Dermis blood vessel endothelial cell (primary cell): ENCODE measurements at places on chromosomes 6 and 20. TPM values are rescaled to one million over a fixed set of nuclear protein-coding genes. Genes with fewer than 3 reads are reported as not detected.
A peak's percentile ranks its signal among the peaks of the same experiment; 100 is the strongest.

- no peak for DNase-seq
Measured at GRCh38 chr6:170143401-170144150, 147.3 kb downstream of the DLL1 start.

DNA sequence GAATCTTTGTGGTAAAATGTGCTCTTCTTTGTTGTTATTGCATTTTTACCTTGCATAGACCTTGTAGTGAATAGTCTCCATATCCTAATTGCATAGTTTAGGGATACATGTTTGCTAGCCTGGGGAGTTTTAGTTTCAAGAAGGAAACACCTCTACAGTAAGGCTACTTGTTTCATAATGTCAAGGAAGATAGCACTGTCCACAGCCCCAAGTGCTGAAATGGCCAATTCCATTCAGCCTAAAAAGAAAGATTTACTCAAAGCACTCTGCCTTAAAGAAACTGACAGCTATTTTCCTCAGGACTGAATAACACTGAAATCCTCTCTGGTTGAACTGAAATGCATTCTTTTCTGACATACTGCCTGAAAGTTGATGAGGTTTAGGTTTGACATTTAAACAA, 2.6 kb downstream of the HCRTR2 start:
- peak; percentile 0 for DNase-seq

DNA sequence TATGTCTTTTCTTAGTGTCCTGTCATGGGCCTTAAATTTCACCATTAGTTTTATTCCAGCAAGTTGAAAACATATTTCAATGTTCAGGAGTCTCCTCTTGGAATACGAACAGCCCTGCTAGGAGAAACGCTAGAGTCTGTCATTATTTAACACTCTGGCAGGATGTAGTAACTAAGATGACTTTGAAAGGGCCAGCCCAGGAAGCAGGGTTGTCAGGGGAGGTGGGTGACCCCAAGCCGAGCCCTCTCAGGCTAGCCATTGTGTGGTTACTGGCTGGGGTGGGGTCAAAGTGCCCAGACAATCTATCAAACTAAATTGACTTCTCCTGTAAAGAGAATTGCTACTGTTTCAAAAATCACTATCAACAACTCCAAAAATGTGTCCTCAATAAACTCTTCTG, 67.8 kb downstream of the LY86 start:
- peak; percentile 43 for DNase-seq

- DNase-seq = no peak
Measured at GRCh38 chr20:62816884-62817873, at the start of gene COL9A3. Gene COL9A3, plus strand, starts transcription at chr20:62817050. Its CDS starts 15 bp downstream, at chr20:62817065.

GRCh38 chr20:57831326-57831992, 121.6 kb upstream of the PMEPA1 start:
- DNase-seq = no peak

- no peak for DNase-seq
Measured at GRCh38 chr6:37173493-37174195, 3.7 kb downstream of the PIM1 start.

DNA sequence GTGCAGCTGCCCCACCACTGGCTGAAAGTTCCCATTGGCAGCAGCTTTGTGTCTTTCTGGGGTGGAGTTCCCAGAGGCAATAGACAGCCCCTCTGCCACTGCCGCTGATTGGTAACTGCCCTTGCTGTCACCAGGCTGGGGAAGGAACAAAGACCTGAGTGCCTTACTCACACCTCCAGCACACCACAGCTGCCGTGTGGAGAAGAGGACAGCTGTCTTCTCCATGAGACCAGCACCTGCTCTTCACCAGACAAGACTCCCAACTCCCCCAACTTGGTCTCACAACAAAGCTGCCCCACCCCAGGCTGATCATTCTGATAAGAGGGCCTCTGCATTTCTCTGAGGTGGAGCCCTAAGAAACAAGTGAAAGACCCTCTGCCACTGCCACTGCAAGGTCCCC, 39.7 kb upstream of the PTCHD4 start:
- no peak for DNase-seq

EBF4 gene
- total RNA-seq = 1.0 and 2.4 TPM in 2 replicates

DNA sequence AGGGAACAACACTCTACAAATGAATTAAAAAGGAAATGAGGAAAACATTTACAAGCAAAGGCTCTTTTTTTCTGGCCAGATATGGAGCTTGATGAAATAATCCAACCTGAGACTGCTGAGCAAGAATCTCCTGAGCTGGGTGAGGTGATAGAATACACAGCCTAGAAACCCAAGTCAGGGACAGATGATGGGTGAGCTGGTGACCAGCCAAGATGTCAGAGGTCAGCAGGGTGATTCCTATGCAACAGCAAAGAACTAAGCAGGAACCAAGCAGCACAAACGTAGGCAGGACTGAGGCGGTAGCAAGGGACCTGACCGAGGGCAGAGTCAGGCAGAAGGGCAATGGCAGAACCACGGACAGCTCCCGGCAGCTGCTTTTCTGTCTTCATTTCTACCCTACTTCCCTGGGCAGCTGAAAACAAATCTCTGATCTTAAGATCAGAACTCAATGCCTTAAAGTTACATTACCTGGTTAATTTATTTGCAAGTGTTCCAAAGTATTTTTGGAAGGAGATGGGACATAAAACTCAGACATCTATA, 75.1 kb downstream of the CDC40 start:
- peak; percentile 53 for DNase-seq

GRCh38 chr6:3019065-3019464, 19.4 kb downstream of the NQO2 start:
- DNase-seq = no peak

DNA sequence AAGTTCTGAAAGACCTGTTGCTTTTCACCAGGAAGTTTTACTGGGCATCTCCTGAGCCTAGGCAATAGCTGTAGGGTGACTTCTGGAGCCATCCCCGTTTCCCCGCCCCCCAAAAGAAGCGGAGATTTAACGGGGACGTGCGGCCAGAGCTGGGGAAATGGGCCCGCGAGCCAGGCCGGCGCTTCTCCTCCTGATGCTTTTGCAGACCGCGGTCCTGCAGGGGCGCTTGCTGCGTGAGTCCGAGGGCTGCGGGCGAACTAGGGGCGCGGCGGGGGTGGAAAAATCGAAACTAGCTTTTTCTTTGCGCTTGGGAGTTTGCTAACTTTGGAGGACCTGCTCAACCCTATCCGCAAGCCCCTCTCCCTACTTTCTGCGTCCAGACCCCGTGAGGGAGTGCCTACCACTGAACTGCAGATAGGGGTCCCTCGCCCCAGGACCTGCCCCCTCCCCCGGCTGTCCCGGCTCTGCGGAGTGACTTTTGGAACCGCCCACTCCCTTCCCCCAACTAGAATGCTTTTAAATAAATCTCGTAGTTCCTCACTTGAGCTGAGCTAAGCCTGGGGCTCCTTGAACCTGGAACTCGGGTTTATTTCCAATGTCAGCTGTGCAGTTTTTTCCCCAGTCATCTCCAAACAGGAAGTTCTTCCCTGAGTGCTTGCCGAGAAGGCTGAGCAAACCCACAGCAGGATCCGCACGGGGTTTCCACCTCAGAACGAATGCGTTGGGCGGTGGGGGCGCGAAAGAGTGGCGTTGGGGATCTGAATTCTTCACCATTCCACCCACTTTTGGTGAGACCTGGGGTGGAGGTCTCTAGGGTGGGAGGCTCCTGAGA, at the start of gene HFE:
HFE (plus strand) TSS at position 146 of the 832 bp plus-strand sequence; CDS start at position 158, 12 bp downstream.
- DNase-seq = peak; percentile 68

- no peak for DNase-seq
Measured at GRCh38 chr20:13292201-13292885, 71.3 kb downstream of the ISM1 start.

DNA sequence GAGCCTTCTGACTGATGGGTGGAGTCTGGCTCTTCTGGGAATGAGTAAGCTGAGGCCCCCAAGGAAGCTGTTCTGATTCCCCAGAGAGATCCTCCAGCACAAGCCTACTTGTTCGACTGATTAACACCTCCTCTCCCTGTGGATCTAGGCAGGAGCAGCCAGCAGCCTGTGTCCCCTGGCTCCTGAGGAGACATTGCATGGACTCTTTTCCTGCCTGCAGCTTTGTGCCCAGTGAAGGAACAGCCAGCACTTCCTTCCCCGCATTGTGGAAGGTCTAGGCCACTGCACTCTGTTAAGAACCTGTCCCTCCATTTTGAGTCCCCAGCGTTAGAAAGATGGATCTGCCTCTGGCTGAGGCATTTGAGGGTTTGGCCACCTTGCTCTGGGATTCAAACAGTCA, 29.1 kb downstream of the LRFN2 start:
- DNase-seq = no peak

DNA sequence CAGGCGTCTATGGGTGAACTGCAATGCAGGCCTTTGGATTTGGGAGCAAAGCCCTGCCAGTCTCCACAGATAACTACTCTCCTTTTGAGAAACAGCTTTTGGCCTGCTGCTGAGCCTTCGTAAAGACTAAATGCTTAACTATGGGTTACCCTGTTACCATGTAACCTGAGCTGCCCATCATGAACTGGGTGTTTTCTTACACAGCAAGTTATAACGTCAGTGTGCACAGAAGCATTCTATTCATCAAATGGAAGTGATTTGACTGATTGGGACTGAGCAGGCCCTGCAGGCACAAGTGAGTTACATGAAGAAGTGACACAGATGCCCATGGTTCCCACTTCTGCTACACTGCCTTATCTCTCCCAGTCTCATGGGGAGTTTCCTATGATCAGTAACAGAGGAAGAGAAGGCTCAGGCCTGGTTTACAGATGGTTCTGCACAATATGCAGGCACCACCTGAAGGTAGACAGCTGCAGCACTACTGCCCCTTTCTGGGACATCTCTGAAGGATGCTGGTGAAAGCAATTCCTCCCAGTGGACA, 319.1 kb downstream of the CD83 start:
- DNase-seq = no peak

DNA sequence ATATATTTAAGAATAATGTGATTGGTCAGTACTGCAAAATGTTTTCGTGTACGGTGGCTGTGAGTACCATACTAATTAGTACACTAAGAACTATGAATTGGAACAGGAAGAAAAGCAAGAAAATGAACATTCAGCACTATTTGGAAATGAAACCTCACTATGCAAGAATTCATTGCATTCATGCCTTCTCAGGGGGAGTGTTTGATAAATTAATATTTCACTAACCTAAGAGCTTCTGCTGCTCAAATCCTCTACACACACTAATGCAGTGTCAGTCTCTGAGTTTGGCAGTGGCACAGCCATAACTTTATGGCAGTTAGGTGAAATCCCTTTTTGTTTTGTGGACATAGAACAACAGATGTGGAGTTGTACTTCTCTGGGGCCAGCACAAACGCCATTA, 60.1 kb downstream of the SLC16A10 start:
- DNase-seq = no peak

MAP3K7 gene
- 20.8 and 30.0 TPM in 2 replicates for total RNA-seq

HCK gene
- not detected in 2 replicates for total RNA-seq

- no peak for DNase-seq
Measured at GRCh38 chr6:151109361-151109760, 130.4 kb upstream of the AKAP12 start.

DNA sequence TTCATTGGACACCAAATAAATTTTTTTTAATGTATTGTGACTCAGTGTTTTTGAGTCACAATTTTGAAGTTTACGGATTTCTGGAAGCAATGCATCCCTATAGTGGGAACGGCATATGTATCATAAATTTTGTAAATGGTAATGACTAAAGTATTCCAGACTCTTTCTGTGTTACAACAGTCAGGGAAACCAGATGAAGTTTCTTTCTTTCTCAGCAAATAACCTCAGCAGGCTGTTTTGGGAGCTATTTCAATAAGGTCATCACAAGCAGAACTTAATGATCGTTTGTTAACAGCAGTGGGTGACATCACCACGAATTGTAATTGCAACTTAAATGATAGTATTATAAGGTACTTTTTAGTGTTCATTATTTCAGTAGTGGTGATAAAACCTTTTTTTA, 52.0 kb downstream of the HIVEP1 start:
- no peak for DNase-seq

DNA sequence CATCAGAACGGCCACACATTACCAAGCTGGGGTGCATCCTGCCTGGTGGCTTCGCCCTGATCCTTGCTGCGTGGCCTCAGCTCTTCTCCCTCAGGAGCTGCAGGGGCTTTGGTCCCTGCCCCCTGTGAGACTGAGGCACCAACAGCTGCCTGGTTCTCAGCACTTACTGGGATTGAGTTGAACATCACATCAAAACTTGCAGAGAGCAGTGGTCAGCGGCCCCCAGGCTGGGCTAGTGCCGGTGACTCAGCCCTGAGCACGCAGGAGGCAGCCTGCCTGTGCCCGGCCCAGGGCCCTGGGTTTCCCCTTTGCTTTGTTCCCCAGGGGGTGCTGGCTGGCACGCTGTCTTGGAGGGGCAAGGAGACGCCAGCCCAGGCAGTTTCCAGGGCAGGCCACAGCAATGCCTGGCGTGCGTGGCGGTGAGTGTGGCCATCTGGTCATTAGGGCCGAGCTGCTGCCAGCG, 63.3 kb downstream of the DLL1 start:
- no peak for DNase-seq

TTLL9 gene
- total RNA-seq = 0.14 TPM in 1 of 2 replicates, not detected in the other

DNA sequence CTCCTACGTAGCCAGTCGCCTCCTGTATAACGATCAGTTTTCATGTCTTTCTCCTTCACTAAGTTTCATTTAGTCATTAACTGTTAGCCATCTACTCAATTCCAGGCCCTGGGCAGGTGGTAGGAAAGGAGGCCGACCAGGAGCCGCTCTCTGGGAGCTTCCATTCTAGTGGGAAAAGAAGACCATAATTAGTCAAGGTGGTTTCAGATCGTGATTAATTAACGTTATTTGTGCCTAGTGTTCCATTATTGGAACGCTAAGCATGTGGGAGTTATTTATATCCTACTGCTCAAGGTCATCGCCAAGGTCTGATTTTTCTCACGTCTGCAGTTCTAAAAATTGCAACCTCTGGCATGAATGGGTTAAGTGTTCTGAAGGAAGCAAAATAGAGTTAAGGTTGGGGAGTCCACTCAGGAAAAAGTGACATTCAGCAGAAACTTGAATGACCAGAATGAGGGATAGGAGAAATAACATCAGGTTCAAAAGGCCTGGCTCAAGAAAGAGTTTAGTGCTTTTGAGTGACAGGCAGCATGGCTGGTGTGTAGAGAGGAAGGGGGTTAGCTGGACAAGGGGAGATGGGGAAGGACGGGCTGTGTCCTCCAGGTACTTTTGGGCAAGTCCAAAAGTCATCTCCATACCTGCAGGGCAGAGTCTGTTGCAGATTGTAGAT, 812 bp downstream of the SLC9A8 start:
- peak; percentile 7 for DNase-seq

DNA sequence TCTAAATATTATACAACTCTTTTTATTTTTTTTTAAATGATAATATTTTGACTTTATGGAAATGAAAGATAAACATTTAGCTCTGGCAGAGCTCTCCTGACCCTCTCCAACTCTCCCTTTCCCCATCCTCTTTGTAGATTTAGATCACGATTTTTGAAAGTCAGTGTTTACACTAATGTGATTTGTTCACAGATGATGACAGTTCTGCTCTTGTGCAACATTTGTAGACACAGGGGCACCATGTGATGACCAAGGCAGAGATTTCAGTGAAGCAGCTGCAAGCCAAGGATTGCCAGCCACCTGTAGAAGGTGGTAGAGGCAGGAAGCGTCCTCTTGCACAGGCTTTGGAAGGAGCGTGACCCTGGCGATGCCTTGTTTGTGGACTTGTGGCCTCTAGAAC, 483.2 kb downstream of the QKI start:
- no peak for DNase-seq

GRM4 gene
- total RNA-seq = not detected in 2 replicates
